Left colon (tissue), 2 donors: ENCODE measurements at places on chromosomes 5 and 9.

DNA sequence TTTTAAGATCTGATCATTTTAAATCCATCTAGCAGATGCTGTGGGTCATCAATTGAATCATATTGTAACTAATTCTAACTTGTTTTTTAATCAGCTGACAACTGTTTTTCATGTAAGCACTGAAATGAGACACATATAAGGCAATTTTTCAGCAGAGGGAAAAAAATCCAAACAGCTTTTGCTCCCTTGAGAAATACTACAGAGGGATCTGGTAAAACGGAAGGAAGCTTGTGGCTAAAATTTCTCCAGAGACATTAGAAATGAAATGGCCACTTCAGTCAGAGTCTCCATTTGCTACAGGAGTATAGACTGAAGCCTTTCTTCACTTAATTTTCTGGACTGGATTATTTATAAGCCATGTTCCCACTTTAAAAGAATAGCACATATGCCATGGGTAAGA lies 385.9 kb downstream of the MAN2A1 start:
- DNase-seq: no peak

DNA sequence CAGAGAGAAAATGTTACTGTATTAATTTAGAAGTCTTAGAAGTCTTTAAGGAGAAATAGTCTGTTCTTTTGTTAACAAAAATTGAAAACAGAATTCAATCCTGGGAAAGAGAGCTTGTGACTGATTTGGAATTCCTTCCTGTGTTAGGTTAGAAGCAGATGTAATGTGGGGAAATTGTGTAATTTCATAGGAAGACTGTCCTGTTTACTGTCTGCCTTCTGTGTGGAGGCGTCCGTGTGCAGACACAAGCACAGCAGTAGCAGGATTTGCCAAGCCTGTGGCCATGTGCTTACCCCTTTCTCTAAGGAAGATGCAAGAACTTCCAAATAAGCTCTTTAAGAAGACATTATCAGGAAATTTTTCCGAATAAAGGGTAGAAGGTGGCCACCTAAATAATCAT lies 36.7 kb upstream of the F2R start:
- no peak for DNase-seq

GRCh38 chr9:26745111-26745510 lies 147.5 kb downstream of the CAAP1 start:
- no peak for DNase-seq

GRCh38 chr5:148011398-148012137 lies 52.2 kb upstream of the SPINK5 start:
- no peak for DNase-seq

DNA sequence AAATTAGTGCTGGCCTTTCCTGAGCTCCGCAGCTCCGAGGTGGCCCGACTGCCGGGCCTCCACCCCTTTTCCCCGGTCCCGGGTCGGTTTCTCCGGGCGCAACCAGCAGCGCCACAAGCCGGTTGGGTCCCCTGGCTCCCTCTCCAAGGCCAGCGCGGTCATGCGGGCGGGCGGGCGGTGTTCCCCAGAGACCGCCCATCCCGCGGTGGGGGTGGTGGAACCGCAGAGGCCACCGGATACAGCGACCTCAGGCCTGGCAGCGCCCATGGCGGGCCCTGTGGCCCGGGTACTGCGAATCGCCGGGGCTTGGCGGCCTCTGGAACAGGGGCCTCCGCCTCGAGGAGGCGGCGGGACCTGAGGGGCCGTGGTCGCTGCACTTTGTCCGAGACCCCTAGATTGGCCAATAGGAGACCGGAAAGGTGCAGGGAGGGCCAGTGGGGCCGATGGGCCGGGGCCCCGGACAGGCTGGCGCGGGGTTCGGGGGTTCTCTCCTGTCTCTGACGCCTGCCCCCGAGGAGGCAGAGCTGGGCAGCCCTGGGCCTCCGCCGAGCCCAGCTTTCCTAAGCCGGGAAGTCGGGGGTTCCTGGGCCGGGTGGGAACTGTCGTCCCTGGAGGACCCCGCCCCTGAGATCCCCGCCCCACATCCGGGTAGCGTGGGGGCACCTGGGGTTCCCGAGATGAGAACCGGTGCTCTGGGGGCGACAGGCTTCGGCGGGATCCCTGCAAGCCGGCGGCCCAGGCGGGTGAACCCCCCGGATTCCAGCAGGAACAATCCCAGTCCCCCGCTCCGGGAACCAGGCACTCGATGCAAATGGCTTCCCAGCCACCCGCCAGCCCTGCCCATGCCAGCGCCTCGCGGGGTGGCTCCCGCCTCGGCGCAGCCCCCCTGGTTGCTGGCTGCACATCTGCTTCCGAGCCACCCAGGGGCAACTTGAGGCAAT lies 293.9 kb downstream of the ZSWIM6 start:
- DNase-seq: peak; percentile 84
